Type B pancreatic cell (in vitro differentiated cells): ENCODE measurements at places on chromosomes 11 and 22.

DNA sequence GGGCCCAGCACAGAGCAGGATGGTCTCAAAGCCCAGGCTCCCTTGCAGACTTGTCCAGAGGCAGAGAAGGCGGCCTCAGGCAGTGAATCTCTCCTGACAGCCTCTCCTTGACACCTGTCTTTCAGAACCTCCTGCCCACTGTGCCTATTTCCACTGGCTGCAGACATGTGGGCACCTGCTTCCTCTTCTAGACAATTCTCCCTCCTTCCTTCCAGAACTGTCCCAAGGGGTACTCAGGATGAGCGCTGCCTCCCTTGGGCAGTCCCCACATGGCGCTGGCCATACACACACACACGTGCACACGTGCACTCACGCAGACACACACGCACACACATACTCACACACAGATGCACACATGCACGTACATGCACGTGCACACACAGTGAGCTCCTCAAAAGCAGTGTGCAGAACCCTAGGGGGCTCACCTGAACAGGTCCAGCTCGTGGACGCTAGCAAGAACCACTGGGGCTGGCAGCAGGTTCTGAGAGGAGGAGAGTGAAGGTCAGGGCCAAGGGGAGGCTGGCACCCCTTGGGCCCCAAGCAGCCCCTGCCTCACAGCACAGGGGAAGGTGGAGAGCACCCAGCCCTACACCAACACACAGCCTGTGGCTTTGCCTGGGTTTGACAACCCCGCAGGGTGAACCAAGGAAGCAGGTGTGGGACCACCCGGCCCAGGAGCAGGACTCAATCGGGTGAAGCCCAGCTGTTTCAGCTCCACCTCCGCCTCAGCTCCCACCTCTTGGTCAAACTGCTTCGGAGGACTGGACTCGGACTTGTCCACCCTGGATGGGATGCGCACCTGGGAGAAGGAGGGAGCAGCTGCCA is 8.1 kb upstream of the PLXNB2 start:
- DNase-seq: no peak

DNA sequence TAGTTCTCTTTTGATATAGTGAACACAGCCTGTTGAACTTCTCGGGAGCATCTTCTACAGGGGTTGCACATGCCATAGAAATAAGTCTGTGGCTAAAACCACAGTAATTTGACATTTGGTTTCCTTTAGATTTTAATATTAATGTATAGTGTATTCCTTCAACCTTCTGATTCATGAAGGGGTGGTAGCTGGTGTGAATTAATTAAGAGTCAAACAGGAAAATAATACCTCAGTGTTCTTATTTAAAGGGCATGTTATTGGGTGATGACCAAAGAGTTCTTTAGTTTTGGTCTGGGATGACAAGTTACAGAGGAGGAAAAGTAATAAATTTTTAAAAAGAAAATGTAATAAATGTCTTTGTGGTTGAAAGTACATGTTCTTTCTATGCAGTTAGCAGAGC is 86.8 kb downstream of the PDHX start:
- no peak for DNase-seq

DNA sequence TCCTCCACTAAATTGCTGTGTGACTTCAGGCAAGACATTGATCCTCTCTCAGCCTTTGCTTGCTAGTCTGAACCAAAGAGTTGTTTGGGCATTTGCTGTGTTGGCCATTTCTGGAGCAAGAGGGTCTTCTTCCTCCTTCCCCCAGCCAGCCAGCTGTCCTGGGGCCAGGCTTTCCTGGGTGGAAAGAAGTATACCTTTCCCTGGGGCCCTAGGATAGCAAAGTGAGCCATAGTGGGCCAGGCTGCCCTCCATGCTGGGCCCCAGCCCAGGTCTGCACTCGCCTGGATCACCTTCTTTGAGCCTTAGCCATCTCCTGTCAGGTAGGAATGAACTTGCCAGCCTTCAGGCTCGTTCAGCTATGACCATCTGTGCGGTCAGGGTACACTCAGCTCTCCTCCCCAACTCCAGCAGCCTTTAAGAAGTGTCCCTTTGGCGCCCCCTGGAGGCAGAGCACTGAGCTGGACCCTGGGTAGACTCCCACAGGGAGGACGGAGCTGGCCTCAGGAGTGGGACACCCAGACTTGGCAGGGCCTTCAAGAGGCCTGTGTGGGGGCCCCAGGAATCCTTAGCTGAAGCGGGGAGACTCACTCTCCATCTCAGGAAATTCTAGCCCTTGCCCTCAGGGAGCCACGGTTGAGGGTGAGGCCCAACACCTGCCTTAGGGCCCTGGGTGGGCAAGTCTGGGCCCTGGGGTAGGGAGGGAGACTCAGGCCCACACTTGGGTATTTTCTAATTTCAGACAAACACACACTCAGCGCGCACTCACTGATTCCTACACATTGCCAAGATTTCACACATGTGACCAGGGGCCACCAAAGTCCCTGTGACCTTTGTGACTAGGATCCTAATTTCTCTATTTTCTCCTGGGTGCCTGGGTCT is 35.6 kb upstream of the TPBGL start:
- peak; percentile 89 for DNase-seq

DNA sequence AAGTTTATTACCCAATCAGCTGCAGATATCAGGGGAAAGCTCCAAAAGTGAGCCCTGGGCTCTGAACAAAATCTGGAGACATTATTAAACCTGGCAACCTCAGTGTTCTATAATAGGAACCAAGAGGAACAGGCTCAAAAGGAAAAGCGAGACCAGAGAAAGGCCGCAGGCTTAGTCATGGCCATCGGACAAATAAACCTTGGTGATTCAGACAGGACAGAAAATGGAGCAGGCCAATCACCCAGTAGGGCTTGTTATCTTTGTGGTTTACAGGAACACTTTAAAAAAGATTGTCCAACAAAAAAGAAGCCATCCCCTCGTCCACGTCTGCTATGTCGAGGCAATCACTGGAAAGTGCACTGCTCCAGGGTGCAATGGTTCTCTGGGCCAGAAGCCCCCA is 7.7 kb upstream of the PANX1 start:
- no peak for DNase-seq

- no peak for DNase-seq
Measured at GRCh38 chr11:123973816-123974215, 3.8 kb downstream of the OR10S1 start.

DNA sequence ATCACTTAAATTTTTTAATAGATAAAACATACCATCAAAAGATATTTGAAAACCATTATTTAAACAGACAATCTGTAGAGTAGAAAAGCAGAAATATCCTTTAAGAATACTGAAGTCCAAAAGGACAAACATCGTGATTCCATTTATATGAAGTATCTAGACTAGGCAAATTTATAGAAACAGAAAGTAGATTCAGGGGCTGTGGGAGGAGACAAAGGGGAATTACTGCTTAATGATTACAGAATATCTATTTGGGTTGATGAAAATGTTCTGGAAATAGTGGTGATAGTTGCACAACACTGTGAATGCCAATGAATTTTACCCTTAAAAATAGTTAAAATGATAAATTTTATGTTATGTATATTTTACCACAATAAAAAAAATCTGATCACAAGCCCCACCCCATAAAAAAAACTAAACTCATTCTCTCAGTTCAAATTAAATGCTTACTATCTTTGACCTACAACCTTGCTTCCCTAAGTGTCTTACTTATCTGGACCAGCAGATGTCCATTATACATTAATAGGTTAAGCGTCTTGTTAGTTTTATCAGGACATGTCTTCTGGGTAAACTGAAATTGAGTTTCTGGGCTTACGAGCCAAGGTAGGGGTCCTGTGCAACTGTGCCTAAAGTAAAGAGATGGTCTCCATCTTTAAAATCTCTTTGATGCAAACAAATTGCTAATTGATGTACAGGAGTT is 86.3 kb downstream of the FCHSD2 start:
- no peak for DNase-seq

DNA sequence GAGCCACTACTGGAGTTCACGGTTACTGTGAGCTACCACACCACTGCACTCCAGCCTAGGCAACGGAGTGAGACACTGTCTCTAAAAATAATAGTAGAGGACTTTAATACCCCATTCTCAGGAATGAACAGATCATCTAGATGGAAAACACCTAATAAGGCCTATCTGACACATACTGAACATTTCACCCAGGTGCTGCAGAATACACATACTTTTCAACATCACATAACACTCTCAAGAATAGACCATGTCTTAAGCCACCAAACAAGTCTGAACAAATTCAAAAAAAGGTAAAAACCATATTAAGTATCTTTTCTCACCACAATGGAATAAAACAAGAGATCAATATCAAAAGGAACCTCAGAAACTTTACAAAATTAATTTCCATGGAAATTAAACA is 37.9 kb downstream of the DDIAS start:
- DNase-seq: no peak

- no peak for DNase-seq
Measured at GRCh38 chr11:59426361-59427067, at the start of gene OR5A2. Gene OR5A2 (minus strand): TSS chr11:59426413. CDS start chr11:59422953, 3,460 bp downstream.

- no peak for DNase-seq
Measured at GRCh38 chr11:120125024-120125423, 12.9 kb downstream of the TRIM29 start.

DNA sequence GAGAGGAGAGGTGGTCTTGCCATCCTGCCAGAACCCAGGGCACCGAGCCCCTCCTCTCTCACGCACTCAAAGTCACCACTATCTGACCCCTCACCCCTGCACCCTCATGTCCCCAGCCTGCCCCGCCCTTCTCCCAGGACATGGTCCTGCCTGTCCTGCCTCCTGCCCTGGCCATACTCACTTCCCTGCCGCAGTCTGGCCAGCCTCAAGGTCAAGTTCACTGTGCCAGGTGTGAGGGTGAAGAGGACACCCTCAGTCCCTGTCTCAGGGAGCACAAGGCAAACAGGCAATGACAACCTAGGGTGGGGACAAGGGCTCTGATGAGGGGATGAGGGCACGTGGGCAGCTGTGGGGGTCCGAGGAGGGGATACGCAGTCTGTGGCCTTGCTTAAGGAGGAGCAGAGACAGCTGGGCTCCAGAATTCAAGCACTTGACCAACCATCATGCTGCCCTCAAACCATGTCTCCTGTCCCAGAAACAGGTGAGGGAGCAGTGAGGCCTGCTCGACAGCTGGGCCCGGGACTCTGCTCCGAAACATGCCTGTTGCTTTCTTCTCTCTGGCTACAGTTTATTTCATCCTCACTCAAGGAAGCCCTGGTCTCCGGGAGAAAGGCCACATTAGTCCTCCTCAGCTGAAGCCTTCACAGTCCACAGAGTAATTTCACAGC is 36.6 kb downstream of the PDGFB start:
- no peak for DNase-seq

GRCh38 chr11:101817581-101817980 is 97.2 kb upstream of the CEP126 start:
- no peak for DNase-seq

GRCh38 chr11:60345489-60345888 is 18.4 kb downstream of the MS4A6E start:
- DNase-seq: no peak

DNA sequence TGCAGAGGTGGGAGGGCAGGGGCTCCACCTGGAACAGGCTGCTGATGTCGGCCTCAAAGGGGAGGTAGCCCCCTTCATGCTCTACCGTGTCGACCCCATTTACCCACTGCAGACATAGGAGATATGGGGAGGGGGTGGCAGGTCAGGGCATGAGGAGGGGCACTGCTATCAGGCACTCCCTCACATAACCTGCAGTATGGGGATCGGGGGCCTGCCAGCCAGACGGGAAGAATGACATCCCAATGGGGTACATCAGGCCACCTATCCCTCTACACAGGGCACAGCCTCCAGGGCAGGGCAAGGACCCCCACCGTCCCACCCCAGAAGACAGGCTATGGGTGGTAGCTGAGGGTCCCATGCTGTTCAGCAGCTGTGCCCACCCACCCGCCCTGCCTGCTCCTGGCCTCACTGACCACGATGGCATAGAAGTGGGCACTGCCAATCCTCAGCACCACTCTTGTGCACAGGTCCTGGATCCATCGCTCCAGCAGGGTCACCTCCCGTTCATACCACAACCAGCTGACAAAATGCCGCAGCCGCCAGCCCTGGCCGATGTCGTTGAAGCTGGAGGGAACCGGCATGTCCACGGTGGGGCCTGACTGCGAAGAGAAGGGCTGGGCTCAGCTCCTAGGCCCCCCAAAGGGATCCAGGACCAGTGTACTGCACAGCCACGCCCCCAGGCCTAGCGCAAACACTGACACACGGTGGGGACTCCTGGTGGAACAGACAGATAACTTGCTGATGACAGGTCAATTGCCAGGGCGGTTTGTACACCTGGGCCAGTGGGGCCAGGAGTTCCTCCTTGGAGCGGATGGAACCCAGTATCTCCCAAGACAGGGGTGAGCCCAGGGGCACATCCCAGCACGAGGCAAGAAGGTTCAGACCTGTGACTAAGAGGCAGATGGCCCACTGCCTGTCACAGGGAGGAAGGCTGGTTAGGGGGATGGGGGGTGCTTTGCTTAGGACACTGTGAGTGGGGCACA is 24.1 kb downstream of the RGL4 start:
- DNase-seq: no peak

DNA sequence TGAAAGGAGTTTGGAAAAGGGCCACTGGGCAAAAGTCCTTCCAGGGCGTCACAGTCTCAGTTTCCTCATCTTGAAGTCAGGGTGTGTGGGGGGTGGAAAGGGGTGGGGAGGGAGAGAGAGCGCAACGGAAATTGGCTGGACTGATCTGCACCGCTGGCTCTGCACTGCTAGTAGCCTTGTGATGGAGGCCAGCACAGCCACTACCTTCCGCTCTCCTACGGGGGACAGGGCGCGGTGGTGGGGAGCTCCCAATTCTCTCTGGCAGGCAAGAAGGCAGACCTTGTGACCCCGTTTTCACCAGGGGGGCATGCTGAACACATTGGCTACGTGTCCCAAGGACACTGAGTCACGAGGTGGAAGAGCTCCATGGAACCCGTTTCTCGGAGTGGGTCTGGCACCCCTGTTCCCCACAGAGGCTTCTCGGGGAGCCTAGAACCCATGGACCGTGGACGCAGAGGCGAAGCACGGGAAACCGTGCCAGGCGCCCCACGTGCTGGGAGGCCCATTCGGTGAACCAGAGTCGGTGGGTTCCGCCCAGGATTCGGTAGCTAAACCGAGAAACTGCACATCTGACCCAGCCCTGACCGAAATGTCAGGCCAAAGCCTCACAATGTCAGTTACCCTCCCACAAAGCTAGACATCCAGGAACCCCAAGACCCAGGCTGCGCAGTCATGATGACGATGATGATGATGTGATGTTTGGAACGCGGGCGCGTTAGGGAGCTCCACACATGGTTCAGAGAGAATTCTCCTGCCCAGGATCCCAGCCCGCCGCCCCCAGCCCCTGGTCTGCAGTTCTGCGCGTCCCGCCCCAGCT is 28.3 kb upstream of the WNT11 start:
- no peak for DNase-seq

DNA sequence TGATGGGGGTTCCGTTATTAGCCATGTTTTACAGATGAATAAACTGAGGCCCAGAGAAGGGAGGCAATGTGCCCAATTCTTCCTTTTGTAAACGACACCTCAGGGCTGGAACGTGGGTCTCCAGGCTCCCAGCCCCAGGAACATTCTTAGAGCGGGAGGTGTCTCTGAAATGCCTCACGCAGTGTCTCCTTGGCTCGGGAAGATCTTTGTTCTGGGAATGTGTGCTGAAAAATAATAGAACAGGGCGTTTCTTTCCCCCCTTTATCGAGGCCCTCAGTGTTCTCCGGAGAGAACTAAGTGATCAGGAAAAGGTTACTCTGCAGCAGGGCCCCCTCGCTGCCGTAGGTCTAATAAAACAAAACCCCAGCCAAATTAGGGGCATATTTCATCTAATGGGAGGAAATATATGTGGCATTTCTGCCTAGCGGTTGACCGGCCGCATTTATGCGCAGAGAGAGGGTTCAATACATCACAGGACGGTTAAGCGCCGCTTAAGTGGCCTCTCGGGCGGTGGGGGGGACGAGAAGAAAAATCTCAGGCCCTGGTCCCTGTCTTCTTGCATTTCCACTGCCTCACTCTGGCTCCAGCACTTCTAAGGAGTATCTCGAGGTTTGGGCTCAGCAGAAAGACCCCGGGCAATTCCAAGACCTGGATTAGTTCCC is 564.3 kb downstream of the MN1 start:
- no peak for DNase-seq
